Body of pancreas (tissue), 4 donors: ENCODE measurements at places on chromosomes 16 and 17. TPM values are rescaled to one million over a fixed set of nuclear protein-coding genes. Genes with fewer than 3 reads are reported as not detected.

DNA sequence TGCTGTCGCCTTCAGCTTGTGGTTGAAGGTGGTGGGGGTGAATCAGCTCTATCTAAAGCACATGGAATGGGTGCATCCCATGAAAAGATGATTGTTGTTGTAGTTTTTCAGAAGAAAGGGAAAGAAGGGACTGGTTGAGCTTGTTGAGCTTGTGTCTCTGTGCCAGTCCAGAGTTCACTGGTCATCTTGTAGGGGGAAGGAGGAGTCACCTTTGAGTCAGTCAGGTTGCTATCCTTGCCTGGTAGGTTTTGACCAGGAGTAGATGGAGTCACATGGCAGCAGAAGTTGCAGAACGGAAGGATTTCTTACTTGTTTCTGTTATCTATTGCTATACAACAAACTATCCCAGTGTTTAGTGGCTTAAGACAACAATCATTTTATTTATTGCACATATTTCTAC is 73.3 kb downstream of the PLCG2 start:
- DNase-seq, result no peak
- no peak overlapping the region for H3K4me3 ChIP-seq

DNA sequence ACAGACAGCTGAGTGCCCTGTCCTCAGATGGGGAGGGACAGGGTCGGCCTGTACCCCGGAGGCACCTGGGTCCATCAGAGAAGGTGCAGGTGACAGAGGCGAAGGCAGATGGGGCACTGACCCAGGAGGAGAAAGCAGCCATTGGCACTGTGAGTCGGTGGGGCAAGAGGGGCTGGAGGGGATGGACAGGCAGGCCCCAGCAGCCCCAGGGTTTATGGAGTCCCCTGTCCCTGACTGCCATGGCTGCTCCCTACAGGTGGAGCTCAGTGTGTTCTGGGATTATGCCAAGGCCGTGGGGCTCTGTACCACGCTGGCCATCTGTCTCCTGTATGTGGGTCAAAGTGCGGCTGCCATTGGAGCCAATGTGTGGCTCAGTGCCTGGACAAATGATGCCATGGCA is 32.1 kb downstream of the ANKRD40 start:
- peaks cover 32% of the 10 kb centered on the region for H3K4me1 ChIP-seq
- peak; percentile 87 for DNase-seq
- H3K36me3 ChIP-seq, result no peaks in the 10 kb centered on the region
- H3K27ac ChIP-seq, result peak overlapping the region; percentile 76

DNA sequence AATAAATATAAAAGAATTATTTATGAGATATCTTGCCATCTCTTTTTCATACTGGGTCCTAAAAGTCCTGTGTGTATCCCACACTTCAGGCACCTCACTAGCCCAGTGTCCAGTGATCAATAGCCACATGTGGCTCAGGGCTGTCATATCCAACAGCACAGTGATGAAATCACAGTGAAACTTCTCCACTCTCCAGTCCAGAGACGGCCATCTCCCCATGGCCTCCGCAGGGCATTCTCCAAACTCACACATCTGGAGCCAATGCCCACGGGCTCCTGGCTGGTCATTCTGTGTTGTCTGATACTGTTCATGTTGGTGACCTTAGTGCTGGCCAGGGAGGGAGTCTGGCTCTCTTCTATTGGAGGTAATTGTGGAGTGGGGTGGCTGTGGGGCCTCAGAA is 125.2 kb upstream of the SDK2 start:
- H3K27me3 ChIP-seq, result no peaks in the 10 kb centered on the region
- no peak for DNase-seq
- peaks cover 15% of the 10 kb centered on the region for H3K4me1 ChIP-seq
- H3K27ac ChIP-seq, result no peak overlapping the region
- H3K36me3 ChIP-seq, result no peaks in the 10 kb centered on the region

DNA sequence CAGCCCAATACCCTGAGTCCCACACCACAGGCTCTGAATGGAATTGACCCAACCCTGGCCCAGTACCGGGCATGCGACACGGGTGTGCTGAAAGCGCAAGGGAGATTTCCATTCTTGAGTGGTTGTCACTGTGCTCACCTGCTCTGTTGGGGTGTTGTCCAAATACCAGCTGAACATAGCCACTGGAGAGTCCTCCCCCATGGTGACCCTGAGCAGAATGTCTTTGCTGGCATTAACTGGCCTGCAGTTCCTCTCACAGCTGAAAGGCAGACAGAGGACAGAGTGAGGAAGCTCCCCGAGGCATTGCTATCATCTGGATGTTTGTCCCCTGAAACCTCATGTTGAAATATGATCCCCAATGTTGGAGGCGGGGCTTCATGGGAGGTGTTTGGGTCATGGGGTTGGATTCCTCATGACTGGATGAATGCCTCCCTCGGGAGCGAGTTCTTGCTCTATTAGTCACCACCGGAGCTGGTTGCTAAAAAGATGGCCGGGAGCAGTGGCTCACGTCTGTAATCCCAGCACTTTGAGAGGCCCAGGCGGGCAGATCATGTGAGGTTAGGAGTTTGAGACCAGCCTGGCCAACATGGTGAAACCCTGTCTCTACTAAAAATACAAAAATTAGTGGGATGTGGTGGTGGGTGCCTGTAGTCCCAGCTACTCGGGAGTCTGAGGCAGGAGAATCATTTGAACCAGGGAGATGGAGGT is 57.3 kb upstream of the BCO1 start:
- no peaks in the 10 kb centered on the region for H3K27me3 ChIP-seq
- peak overlapping the region; percentile 60 for H3K27ac ChIP-seq

DNA sequence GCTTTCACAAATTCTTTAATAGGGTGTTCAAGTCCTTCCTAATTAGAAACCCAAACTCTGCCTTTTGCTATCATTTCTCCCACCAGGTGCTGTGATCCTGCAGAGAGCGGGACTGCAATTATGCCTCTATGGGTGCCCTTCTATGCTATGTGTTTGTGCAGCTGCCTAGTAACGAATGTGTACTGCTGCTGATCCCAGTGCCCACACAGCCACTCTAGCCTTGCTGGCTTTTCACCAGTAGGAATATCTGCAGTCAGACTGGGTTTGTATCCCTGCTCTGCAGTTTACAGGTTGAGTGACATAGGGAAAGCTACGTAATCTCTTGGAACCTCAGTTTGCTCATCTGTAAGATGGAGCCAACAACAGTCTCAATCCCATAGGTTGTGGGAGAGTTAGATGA is 179.6 kb upstream of the IRX3 start:
- H3K36me3 ChIP-seq, result no peaks in the 10 kb centered on the region
- DNase-seq, result no peak
- H3K27ac ChIP-seq, result no peak overlapping the region
- no peaks in the 10 kb centered on the region for H3K4me1 ChIP-seq
- no peaks in the 10 kb centered on the region for H3K27me3 ChIP-seq
- H3K4me3 ChIP-seq, result no peak overlapping the region

The ZNF205 gene
- total RNA-seq, result 14.2 TPM
